ENCODE measurements at places on chromosomes 2 and 18. TPM values are rescaled to one million over a fixed set of nuclear protein-coding genes. Genes with fewer than 3 reads are reported as not detected.

Gene ANTXR1
- 73.0 TPM for total RNA-seq

Gene MC4R
- not detected for total RNA-seq

Gene REG3G
- not detected for total RNA-seq

DNA sequence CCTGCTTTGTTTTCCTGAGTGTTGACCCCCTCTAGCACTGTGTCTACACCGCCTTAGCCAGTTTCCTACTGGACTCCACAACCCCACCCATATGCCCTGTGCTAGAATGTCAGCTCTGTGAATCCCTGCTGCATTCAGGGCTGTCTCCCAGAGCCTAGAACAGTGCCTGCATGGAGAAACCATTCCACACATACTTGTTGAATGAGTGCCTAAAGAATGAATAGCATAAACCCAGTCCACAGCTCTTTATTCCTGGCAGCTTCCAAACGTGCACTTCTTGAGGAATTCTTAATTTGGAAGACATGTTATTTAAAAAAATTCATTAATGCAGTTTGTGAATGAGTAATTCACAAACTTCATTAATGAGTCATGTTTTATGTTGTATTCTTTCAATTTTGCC, 6.5 kb upstream of the NAPG start:
- no peak for DNase-seq

DNA sequence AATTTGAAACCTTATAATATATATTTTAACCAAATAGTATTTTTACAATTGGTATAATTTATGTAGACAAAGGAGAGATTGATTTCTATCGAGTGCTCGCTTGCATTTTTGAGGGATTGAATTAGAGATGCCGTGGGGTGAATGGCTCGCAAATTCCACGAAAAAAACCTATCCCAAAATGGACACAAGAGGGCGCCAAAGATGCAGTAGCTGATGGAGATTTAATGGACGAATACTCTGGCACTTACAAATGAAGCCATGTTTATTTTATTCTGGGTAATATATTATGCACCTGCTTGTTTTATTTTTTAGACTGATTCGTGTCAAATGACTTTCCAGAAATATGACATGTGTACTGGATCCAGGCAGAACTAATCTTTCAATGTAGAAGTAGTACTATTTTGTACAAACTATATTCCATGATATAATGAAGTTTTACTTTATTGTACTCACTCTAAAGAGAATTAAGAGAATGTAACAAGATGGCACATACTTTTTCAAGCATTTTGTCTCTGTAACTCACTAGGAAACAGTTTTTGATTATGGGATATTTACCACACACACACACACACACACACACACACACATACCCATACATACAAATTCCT, 505.4 kb downstream of the PLCL1 start:
- DNase-seq = no peak

DNA sequence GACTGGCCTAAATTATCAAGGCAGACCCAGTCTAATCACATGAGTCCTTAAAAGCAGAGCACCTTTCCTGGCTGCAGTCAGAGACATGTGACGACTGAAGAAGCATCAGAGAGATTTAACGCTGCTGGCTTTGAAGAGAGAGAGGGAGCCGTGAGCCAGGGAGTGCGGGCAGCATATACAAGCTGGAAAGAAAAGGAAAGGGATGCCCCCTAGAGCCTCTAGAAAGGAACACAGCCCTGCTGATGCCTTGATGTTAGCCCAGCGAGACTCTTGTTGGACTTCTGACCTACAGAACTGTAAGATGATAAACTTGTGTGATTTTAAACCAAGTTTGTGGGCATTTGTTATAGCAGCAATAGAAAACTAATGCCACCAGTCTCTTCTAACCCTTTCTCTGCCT, 58.1 kb downstream of the HEATR5B start:
- DNase-seq = no peak

DNA sequence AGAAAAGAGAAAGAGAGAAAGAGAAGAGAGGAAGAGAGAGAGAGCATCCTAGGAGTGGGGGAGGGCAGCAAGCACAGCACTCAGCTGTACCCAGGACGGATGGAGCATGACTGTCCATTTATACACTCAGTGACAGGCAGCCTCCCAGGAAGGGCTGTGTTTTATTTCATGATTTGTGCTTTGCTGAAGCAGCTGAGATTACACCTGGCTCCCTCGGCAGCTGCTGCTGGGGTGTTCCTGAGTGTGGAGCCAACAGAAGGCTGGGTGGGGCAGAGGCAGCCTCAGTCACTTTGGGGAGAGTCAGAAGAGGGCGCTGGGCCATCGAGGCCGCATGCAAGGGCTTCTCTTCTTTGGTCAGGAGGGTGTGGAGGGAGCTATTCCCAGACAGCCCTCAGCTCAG, 47.8 kb upstream of the TEX51 start:
- DNase-seq = no peak

- peak; percentile 55 for DNase-seq
These were observed 19.2 kb downstream of the ATOH8 start for GRCh38 chr2:85772841-85773491.

- no peak for DNase-seq
These were observed 59.1 kb downstream of the TRABD2A start for GRCh38 chr2:84821806-84822205.

DNA sequence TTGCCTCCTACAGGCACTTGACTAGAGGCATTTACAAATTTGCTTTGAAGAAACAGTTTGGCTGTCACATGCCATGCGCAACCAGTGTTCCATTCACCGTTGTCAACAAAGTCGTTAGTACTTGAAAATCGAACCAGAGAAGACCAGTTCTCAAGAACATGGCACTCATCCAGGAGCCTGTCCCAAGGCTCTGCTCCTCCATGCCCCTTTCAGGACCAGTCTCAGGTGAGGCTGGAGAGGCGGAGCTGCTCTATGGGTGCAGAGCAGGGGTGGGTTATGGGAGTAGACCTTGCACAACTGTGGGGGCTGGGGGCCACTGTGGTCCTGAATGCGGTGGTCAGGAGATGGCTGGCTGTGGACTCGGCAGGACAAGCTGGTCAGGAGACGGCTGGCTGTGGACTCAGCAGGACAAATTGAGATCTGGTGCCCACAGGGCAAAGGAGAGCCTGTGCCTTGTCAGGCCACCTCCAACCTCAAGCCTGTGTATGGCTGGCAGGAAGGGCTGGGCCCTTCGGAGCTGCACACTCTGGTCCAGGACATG, 12.3 kb upstream of the ATP9B start:
- DNase-seq = no peak

GRCh38 chr2:101930019-101930418, 61.7 kb upstream of the IL1R2 start:
- no peak for DNase-seq

- no peak for DNase-seq
These were observed 6.2 kb downstream of the TTC32 start for GRCh38 chr2:19895535-19895934.

GRCh38 chr2:20551945-20552328, 99.0 kb downstream of the HS1BP3 start:
- no peak for DNase-seq

- no peak for DNase-seq
These were observed 42.6 kb upstream of the RAPGEF4 start for GRCh38 chr2:172693037-172693436.

- DNase-seq = no peak
These were observed 275.1 kb downstream of the CDH20 start for GRCh38 chr18:61608316-61608715.

DNA sequence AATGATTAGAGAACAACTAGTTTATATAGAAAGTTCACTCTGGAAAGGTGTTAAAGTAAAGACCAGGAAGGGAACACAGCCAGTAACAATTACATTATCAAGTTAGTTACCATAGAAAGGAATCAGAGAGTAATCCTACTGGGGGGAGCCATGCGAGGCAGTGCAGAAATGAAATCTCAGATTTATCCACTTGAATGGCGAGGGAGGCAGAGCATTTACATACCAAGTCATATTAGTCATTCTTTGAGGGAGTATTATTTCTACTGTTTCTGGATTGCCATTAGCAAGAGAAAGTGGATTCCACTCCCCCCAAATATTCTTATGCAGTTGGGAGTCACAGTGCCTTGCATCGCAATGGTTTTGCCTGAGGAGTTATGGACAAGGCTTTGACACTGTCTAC, 472.7 kb upstream of the TRIB2 start:
- no peak for DNase-seq

DNA sequence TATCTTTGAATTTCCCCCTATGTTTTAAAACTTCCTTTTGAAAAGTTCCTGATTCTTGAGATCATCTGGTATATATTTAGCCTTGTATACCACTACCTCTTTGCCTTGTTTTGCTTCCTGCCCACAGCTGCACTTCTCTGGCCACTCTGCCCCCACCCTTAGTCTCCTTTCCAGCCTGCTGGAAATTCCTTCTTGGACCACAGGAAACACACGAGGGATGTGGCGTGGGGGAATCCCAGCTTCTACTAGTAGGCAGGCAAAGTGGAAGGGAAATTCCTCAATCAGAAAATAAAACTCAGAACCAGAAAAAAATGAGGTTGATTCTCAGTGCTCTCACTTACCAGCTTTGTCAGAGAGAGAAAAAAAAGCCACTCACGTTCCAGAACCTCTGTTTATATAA, 13.4 kb downstream of the IL18RAP start:
- DNase-seq = no peak

DNA sequence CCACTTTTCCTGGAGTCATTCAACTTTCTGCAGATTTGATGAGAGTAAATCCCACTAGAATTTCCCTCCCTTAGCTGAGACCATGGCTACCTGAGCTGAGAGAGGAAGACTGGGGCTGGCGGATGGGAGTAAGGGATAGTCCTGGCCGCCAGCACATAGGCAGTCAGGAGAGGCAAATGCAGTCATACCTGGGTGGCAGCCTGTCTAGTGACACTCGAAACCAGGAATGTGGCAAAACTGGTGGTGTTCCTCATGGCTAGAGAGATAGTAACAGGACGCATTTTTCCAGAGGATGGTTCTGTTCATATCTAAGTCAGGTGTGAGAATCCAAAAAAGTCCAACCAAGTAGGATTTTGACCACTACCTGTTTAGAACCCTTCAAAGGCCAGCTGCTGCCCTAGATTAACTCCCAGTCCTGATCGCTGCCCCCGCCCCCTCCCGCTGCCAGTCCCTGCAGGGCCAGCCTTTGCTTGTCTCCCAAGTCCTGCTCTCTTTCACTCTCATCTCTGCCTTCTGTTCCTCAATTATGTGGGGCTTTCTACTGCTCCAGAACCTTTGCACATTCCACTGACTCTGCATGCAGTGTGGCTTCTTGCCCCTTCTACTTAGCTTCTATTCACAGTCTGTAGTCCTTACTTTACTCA, 17.4 kb upstream of the SCG2 start:
- DNase-seq = no peak

DNA sequence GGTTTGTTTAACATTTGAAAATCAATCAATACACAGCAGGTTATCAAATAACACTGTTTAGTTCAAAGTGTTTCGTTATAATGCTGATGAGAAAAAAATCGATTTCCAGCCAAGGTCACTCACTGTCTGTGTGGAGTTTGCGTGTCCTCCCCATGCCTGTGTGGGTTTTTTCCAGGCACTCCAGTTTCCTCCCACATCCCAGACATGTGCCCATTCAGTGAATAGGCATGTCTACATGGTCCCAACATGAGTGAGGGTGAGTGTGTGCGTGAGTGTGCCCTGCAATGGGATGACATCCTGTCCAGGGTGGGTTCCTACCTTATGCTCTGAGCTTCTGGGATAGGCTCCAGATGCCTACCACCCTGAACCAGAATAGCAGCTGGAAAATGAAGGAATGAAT, 8.7 kb upstream of the GKN2 start:
- DNase-seq = no peak

DNA sequence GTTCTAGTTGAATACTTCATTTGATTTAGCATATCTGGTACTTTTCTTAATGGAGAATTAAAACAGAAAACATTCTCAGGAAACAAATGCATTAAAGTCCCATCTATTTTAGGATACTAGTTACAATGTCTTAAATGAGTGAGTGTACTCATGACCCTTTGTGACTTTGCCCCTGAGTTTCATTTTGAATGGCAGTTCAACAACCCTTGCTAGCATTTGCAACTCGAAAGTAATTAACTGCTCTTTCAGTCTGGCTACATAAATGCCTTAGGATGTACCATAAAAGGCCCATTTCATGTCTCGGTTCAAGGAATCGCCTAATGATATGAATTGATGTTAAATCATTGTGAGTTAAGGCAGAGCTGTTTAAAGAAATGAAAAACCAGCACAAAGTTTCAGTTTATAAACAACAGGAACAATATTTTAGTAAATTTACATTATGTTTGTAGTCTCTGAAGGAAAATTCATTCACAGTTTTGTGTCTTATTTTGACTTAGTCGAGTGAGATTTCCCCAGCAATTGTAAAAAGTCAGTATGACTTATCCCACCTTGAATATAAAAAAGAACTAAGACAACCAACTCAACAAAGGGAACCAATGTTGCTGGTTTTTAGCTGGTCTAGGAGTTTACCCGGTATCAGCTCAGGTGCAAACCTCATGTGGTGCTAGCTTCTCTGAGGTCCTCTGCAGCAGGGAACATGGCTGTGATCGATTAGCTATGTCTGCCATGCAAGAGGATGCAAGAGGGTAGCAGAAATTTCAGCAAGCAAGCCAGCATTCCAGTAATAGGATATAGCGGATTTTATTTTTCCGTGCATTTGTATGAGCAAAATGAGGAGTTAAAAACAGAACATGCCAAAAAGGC, 386.2 kb downstream of the PTPRM start:
- no peak for DNase-seq

DNA sequence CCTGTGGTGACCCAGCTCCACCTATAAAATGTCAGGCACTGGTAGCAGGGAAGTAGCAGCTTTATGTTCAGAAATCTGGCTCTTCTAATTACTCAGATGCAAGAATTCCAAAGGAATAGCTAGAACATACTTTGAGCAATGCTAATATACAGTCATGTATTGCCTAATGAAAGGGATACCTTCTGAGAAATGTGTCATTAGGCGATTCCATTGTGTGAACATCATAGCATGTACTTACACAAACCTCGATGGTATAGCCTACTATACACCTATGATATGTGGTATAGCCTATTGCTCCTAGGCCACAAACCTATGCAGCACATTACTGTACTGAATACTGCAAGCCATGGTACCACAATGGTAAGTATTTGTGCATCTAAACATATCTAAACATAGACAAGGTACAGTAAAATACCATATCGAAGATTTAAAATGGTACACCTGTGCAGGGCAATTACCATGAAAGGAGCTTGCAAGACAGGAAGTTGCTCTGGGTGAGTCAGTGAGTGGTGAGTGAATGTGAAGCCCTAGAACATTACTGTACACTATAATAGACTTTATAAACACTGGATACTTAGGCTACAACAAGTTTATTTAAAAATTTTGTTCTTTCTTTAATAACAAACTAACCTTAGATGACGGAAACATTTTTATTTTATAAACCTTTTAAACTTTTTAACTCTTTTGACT, 50.3 kb upstream of the ETAA1 start:
- no peak for DNase-seq

- no peak for DNase-seq
These were observed 557.9 kb downstream of the DCC start for GRCh38 chr18:52897611-52898484.

- no peak for DNase-seq
These were observed 246.0 kb downstream of the TSN start for GRCh38 chr2:122001441-122001874.

- DNase-seq = no peak
These were observed 17.8 kb downstream of the INO80D start for GRCh38 chr2:206068207-206068606.
